Activated CD8-positive, alpha-beta memory T cell treated with anti-CD3 and anti-CD28 coated beads for 4 hours (primary cell): ENCODE measurements at places on chromosomes 11 and 22.

GRCh38 chr11:14577292-14577691, 57.1 kb upstream of the PSMA1 start:
- DNase-seq, result no peak

- no peak for DNase-seq
These were observed 3.0 kb upstream of the RIN1 start for GRCh38 chr11:66339162-66339675.

GRCh38 chr11:78349624-78350023, 68.0 kb downstream of the GAB2 start:
- no peak for DNase-seq

DNA sequence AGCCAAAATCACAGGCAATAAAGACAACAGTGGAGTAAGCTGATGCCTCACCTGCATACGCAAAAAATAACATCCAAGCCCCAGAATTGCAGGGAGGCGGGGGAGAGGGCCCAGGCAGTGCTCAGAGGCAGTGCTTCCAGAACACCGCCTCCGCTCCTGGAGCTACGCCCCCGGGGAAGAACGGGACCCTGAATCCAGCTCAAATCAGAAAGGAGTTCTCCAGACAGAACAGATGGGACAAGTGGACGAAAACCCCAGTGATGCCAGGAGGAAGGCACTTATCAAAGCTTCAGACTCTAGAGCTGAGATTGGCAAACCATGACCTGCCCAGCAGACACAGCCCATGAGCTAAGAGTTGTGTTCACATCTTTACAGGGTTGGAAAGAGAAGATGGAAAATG, 683.9 kb downstream of the TBC1D22A start:
- DNase-seq, result no peak

DNA sequence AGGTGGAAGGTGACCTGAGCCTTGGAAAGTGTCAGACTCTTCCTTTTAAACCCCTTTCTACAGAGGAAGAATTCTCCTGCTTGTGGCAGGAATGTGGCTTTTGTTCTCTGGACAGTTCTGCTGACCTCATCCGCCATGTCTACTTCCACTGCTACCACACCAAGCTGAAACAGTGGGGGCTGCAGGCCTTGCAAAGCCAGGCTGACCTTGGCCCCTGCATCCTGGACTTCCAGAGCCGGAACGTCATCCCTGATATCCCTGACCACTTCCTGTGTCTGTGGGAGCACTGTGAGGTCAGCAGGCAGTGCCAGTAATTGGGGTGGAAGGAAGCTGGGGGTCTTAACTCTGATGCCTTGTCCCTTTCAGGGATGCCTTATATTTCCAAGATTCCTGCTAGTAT, 9.3 kb downstream of the HINFP start:
- DNase-seq, result no peak

DNA sequence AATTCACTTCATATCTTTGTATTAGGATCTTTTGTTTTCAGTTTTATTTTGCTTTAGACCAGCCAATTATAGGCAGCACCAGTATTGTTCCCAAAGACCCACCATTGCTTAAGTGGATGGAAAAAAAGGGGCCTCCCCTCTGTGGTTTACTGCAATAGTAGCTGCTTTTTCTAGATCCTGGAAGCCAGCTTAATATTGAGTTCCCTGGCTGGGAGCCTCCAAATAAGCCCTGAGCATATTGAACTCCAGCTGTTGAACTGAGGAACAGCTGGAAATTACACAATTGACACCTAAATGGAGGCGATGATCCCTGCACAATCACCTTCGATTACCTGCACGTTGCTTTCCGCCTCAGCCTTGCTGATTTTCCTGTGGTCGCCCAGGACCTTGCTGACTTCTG, 576.0 kb downstream of the SOX6 start:
- no peak for DNase-seq

DNA sequence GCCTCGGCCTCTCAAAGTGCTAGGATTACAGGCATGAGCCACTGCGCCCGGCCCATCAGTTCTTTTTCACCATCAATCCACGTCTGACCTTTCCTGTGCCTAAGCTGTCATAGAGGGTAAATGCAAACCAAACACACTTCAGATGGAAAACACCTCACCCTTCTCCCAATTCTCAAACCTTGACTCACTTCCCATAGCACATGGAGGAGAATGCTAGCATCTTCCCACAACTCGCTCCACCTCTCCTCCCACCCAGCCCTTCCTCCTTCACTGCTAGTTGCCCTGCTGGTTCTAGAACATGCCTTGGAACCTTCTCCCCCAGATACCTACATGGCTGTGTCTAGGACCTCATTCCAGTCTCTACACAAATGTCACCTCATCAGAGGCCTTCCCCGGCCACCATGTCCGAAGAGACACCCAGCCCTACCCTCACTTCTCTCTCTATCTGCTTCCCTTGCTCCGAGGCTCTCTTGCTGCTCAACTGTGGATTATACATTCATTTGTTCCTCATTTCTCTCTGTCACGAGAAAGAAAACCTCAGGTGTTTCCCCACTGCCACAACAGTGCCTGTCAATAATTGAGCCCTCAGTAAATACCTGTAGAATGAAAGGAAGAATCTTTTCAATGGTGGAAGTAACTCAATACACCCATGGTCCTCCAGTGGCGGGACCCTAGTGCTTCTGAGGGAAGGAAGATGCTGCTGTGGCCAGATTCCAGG, 21.3 kb upstream of the NCF4 start:
- no peak for DNase-seq

- DNase-seq, result no peak
These were observed 3.5 kb downstream of the MYO18B start for GRCh38 chr22:25745341-25746011.

GRCh38 chr22:31892080-31892433, 52.3 kb upstream of the YWHAH start:
- DNase-seq, result no peak

- DNase-seq, result no peak
These were observed 340.1 kb downstream of the NTM start for GRCh38 chr11:131710511-131710910.

DNA sequence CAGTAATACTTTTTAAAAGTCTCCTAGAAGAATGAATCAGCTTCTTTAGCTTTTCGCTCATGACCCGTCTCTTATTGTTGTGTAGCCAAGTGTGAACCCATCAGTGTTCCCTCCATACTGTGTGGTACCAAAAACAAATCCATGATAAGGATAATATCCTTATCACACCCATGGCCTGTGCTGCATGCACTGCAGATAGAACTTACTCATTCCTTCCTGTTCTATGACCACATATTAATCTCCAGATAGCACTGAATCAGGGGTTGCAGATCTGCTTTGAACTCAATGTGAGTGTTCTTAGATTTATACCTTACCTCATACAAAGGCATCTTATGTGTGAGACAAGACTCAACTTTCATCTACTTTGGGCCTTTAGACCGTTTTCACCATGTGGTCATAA, 373.4 kb downstream of the JRKL start:
- DNase-seq, result no peak

DNA sequence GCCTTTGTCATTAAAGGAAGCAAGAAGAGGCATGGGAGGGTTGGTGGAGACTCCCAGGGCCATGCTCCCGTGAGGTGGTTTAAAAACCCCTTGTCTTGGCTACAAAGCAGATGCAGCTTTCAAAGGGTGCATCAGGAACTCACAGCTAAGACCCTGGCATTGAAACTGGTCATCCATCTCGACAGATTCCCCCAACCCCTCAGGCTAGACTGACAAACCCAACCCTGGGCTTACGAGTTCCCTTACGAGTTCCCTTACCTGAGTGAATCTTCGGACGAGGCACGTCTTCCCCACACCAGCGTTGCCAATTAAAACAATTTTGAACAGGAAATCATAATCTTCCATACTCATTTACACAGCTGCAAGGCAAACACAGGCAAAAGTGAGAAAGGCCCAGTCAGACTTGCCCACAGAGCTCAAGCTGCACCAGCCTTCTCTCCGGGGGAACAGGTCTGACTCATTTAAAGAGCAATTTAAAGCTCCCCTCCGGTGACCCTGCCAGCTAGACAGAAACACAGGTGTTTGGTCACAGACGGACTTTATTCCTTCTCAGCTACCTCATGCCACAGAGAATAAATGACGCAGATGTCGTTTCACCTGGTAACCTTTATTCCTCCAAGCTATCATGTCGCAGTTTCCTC, 74.6 kb downstream of the RAB30 start:
- no peak for DNase-seq

DNA sequence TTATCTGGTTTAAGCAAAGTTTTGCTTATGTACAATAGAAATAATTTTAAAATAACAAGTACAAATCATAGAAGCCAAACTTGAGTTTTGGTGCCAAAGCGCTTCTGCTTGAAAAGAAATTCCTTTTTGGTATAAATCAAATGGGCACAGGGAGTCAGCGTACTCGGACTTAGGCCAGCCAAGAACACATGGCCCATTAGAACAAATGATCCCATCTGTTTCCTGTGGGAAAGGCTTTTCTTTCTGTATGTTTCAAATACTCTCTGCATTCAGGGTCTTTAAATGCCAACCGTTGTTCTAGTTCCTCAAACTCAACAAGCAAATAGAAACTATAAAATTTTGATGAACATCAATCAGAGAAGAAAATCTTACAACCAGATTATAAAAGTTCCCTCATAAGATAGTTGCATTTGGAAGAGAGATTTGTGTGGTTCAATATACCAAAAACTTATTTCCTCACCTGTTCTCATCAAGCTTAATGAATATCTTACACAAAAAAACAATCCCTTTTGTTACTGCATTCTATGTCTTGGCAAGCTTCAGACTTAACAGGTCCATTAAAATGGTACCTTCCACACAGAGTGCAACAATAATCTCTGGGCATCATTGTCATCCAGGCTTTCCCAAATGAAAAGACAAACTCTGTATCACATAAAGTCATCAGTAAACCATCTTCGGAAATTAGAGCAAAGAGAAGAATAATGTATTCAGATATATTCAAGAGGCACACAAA, 739.8 kb upstream of the API5 start:
- DNase-seq, result no peak

GRCh38 chr22:28097627-28098026, 178.6 kb upstream of the PITPNB start:
- DNase-seq, result no peak

- DNase-seq, result peak; percentile 71
These were observed 1.2 kb upstream of the TYMP start for GRCh38 chr22:50530877-50531545.
